ENCODE measurements at places on chromosomes 12 and 14.
A peak's percentile ranks its signal among the peaks of the same experiment; 100 is the strongest.

GRCh38 chr12:131128556-131128955 lies 174.8 kb downstream of the ADGRD1 start:
- no peak for DNase-seq

DNA sequence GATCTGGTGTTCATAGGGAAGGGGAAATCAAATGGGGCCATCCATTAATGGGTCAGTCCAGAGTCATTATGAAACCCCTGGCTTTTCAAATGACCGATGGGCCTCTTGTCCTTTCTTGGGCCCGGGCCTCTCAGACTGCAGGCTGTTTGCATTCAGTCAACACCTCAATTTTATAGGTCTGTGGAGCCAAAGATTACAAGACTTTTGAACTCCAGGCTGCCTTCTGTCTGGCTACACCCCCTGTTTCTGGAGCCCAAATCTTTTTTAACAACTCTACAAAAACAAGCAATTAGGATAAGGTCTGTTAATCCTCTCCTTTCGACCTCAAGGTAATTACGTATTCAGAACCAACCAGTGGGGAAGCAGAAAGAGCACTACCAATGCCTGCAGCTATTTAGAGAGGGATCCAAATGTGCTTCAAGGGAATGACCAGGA lies 35.6 kb downstream of the DUSP6 start:
- no peak for DNase-seq

- DNase-seq = no peak
Measured at GRCh38 chr14:96649327-96649601, 147.1 kb downstream of the PAPOLA start.

DNA sequence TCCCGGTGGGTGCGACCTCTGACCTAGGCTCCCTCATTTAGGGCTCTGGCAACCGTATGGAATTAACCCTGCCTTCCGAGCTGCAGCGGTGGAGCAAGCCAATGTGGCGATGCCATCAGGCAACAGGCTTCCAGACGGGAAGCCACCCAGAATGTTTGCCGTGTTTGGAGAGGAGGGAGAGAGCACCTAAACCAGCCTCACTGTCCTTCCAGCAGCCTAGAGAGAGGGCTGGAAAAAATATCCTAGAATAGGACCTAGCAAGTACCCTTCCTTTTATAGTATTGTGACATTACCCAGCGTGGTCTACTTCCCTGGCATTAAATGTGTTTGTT lies 287 bp upstream of the SLC2A13 start:
- no peak for DNase-seq

DNA sequence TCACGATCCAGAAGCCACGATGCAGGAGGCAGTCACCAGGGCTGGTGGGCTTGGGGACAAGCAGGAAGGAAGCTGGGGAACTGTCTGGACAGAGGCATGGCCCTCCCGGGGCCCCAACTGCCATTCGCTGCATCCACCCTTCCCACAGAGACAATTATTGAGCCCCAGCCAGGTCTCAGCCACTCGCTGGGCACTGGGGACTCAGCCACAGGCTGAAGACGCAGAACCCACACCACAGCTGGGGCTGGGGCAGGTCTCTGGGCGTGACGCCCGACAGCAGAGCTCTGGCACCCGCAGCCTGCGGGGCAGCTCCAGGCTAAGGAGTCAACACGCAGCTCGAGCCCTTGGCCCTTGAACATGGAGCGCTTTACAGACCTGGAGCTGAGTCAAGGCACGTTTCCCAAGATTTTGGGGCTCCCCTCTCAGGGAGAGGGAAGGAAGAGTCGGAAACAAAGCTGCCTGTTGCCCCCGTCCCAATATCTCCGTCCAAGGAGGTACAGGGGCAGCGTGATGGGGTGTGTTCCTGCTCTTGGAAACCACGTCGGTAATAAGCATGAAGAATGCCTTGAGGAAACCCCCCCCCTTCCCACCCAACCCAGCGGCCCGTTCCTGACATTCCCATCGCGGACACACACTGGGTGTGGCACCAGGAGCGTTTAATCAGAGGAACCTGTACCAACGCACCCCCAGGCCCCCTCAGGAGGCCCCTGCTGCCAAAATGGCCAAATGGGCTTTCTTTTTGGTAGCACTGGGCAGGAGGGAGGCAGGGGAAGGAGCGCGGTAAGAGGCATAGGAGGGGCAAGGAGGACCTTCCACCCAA lies 6.7 kb downstream of the RIMBP2 start:
- DNase-seq = no peak

GRCh38 chr14:103731916-103732867 lies 16.6 kb downstream of the ZFYVE21 start:
- DNase-seq = no peak

DNA sequence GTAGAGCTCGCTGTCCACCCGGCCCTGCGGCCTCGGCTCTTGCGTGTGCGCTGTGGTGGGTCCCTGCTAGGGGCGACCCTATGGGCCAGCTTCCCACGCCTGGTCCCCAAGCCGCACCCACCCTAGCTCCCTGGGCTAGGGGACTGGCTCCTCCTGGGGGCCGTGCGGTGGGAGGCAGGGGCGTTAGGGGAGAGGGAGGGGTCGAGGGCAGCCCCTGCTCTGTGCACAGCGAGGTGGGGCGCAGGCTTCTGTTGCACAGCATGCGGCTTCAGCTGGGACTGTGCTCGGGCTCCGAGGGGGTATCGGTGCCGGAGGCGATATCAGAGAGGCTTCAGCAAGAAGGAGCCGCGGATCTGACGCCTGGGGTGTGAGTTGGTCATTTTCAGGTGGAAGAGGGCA lies 86.1 kb downstream of the ALG10 start:
- no peak for DNase-seq

- DNase-seq = no peak
Measured at GRCh38 chr12:8678661-8679111, 16.1 kb upstream of the MFAP5 start.

DNA sequence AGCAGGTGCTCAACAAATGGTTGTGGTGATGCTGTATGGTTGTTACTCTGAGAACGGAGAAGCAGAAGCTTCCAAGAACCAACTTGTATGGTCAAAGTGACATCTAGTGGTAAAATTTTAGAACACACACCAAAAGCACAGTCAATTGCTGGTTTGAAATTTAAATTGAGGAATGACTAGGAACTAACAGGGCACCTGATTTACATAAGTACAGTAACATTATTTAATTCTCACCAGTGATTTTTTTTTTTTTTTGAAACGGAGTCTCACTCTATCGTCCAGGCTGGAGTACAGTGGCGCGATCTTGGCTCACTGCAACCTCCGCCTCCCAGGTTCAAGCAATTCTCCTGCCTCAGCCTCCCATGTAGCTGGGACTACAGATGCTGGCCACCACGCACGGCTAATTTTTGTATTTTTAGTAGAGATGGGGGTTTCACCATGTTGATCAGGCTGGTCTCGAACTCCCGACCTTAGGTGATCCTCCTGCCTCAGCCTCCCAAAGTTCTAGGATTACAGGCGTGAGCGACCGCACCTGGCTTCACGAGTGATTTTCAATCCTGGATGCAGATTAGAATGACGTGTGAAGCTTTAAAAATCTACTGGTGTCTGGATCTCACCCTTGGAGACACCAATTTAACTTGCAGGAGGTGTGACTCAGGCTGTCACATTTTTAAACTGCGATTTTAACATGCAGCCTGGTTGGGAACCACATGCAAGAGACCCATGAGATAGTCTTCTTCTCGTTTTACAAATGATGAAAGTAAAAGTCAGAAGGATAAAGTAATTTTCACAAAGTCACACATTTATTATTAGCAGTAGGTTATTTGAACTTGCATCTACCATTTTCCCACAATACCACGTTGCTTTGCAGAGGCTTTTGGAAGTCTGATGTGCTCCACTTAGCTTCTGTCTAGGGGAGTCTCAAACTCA lies 14.1 kb upstream of the NUMB start:
- peak; percentile 51 for DNase-seq
